ENCODE measurements at places on chromosomes 2 and 18.
A peak's percentile ranks its signal among the peaks of the same experiment; 100 is the strongest.

- DNase-seq = no peak
These were observed 136.3 kb downstream of the TMEM163 start for GRCh38 chr2:134582547-134582899.

GRCh38 chr2:100247256-100248043 lies 74.9 kb downstream of the LONRF2 start:
- DNase-seq = no peak

GRCh38 chr2:126722546-126722945 lies 66.6 kb downstream of the GYPC start:
- no peak for DNase-seq

GRCh38 chr2:152047824-152048471 lies 50.9 kb downstream of the CACNB4 start:
- no peak for DNase-seq

DNA sequence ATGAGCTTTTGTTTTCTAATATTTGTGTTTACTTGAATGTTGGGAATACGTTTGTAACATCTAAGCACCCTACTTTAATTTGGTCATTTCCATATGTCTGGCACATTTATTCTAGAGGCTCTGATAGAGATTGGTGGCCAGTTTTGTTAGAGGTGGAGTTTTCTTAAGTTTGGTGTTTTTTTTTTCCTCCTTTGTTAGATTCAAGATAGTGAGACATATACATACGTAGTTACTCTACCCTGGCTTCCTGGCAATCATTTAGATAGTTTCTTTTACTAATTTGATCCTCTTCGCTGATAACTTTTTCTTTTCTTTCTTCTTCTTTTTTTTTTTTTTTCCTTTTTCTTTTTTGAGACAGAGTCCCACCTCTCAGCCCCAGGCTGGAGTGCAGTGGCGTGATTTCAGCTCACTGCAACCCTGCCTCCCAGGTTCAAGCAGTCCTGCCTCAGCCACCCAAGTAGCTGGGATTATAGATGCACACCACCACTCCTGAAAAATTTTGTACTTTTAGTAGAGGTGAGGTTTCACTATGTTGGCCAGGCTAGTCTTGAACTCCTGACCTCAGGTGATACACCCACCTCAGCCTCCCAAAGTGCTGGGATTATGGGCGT lies 26.6 kb downstream of the SMCHD1 start:
- DNase-seq = no peak

GRCh38 chr2:177138823-177139222 lies 73.8 kb upstream of the HNRNPA3 start:
- DNase-seq = no peak

GRCh38 chr2:11896386-11896785 lies 150.0 kb downstream of the LPIN1 start:
- no peak for DNase-seq

DNA sequence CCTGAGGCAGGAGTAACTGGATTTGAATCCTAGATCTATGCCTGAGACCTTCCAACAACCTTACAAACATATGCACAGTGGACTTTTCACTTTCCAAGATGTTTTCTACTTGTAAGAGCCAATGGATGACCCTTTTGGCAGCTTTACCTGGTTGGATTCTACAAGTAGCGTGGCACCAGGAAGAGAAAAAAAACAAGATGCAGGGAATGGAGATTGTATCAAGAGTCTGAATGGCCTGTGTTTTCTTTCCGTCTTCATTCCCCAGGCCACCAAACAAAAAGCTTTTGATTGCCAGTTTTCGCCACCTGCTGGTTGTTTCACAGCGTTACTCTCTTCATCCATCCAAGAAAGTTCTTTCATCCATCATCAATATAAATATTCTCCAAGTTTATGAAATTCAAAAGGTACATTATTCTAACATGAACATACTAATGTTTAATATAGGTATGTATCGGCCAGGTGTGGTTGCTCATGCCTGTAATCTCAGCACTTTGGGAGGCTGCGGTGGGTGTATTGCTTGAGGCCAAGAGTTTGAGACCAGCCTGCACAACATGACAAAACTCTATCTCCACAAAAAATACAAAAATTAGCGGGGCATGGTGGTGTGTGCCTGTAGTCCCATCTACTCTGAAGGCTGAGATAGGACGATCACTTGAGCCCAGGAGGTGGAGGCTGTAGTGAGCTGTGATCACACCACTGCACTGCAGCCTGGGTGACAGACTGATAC lies 3.5 kb upstream of the BCL2 start:
- no peak for DNase-seq

- peak; percentile 34 for DNase-seq
These were observed 37.8 kb upstream of the EFEMP1 start for GRCh38 chr2:55961318-55961911.

DNA sequence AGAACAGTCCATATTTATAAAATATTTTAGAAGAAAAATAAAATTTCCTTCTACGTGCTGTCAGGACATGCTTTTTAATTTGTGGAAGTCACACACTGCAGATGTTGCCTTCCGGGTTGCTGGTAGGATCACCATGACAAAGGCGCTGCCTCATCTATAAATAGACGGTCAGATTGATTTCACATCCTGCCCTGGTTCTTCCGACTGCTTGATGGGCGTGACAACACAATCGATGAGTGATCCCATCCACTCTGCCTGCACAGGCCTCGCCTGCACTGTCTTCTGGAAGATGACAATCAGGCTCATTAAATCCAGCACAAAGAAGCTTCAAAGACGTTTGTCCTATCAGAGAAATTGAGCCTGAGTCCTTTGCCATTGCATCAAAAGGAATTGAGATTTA lies 318.9 kb upstream of the TRIB2 start:
- no peak for DNase-seq

- peak; percentile 90 for DNase-seq
These were observed 576.0 kb downstream of the ARHGAP15 start for GRCh38 chr2:143705108-143705707.

DNA sequence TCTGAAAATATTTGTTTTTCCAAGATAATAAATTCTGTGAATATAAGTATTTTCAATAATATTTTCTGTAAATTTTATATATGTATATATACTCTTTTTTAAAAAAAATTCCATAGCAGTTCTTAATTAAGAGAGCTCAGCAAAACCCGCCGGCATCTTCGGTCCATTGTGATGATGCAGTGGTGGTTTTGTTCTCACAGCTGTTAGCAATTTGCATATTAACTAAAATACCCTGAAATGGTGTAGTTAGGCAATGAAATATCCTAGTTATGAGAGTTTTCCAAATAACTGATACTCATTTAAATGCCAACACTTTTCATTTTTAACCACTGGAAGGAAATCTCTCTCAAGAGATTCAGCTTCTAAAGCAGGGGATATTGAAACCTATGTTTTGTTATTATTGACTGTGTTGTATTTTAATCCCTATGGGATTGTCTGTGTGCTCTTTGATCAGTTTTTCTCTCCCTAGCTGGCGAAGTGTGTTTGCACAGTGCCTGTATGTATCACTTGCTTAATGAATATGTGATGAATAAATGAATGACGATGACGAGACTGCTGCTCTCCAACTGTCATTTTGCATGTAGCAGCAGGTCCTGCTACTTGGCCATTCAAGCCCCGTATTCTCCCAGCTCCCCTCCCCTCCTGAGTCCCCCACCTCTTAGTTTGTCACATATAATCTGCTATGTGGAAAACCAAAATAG lies 42.4 kb downstream of the PSMG2 start:
- no peak for DNase-seq

DNA sequence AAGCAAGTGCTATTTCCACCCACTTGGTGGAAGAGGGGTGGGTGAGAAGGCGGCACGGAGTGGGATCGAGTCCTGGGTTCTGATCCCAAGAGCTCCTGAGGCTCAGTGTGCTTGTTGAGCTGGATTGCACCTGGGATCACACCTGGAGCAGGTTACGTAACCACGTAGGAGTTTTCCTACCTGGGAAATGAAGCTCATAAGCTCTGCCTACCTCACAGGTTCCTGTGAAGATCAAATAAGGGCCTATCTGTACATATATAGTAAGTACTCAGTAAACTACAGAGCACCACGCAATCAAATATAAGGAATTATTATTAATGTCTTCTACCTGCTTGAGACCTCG lies 11.0 kb downstream of the NPC1 start:
- no peak for DNase-seq

- no peak for DNase-seq
These were observed 175.8 kb downstream of the IRS1 start for GRCh38 chr2:226623587-226624368.

- no peak for DNase-seq
These were observed 283.1 kb upstream of the TRIB2 start for GRCh38 chr2:12433626-12433990.

GRCh38 chr18:11747731-11748130 lies 58.7 kb downstream of the GNAL start:
- no peak for DNase-seq

- DNase-seq = peak; percentile 88
These were observed 74.2 kb downstream of the SH3BP4 start for GRCh38 chr2:235025800-235026536.

GRCh38 chr2:85924522-85924921 lies 35.7 kb upstream of the ST3GAL5 start:
- peak; percentile 55 for DNase-seq

Measured in NCI-H226 (cell line).